ENCODE measurements at places on chromosomes 1 and 21.

DNA sequence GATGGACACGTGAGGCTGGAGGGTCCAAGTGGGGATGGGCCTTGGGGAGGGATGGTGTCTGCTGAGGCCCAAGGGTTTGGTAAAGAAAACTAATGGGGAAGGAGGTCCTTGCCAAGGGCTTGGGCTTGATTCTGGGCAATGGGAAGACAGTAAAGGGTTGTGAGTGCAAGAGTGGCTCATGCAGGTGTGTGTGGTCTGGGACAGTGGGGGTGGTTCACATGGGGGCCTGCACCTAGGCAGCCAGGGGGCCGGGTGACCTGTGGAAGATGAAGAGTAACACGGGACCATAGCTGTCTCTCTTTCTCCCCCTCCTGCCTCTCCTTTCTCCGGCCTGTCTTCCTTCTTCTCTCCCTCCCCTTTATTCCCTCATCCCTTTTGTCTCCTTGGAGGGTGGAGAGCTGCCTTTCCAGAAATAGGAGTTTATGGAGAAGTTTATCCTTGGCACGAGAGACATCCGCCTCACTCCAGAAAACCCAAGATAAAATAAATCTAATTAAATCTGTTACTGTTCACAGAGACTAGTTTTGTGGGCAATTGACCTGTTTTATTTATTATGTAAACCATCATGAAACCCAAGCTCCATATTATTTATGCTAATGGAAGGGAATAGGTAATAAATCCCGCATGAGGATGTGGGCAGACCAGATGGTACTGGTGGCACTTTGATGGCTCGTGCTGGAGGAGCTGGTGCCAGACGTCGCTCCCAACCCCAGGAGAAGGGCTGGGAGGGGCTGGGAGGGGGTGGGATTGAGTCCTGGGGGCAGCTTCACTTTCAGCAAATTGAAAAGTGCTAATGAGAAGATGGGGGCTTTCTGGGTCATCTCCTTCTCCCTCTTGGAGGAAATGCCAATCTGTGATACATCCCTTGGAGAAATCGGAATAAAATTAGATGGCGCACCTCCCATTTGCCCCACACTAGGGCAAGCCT, 272.9 kb upstream of the CSF3R start:
- DNase-seq: no peak

- DNase-seq: no peak
Measured at GRCh38 chr1:201900476-201900875, 11.8 kb downstream of the SHISA4 start.

- no peak for DNase-seq
Measured at GRCh38 chr1:46820076-46820475, 21.2 kb downstream of the CYP4B1 start.

DNA sequence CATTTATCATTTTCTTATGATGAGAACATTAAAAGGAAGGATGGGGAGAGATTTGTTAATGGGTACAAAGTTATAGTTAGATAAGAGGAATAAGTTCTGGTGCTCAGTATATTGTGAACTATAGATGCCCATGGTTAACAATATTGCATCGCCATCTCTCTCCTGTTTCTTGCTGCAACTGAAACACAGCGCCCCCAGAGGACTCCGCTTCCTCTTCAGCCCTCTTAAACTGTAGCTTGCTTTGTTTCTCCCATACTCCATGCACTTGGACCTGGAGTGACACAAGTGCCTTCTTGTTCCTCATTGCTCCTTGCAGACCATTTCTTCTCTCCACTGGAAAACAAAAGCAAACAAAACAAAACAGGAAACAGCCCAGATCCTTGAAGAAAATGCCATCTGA, 70.1 kb upstream of the NTPCR start:
- DNase-seq: no peak

- DNase-seq: no peak
Measured at GRCh38 chr1:218837051-218837450, 336.6 kb upstream of the LYPLAL1 start.

GRCh38 chr1:95013950-95014574, 58.7 kb downstream of the ALG14 start:
- no peak for DNase-seq

DNA sequence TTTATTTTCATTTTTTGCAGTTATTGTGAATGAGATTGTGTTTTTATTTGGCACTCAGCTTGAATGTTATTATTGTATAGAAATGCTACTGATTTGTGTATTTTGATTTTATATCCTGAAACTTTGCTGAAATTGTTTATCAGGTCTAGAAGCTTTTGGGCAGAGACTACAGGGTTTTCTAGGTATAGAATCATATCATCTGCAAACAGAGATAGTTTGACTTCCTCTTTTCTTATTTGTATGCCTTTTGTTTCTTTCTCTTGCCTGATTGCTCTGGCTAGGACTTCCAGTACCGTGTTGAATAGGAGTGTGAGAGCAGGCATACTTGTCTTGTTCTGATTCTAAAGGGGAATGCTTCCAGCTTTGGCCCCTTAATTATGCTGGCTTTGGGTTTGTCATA, 27.3 kb downstream of the ZNF691 start:
- DNase-seq: no peak

GRCh38 chr1:225642177-225642576, 10.7 kb downstream of the ENAH start:
- DNase-seq: no peak

- DNase-seq: no peak
Measured at GRCh38 chr21:38121888-38122720, 134.7 kb upstream of the KCNJ15 start.

DNA sequence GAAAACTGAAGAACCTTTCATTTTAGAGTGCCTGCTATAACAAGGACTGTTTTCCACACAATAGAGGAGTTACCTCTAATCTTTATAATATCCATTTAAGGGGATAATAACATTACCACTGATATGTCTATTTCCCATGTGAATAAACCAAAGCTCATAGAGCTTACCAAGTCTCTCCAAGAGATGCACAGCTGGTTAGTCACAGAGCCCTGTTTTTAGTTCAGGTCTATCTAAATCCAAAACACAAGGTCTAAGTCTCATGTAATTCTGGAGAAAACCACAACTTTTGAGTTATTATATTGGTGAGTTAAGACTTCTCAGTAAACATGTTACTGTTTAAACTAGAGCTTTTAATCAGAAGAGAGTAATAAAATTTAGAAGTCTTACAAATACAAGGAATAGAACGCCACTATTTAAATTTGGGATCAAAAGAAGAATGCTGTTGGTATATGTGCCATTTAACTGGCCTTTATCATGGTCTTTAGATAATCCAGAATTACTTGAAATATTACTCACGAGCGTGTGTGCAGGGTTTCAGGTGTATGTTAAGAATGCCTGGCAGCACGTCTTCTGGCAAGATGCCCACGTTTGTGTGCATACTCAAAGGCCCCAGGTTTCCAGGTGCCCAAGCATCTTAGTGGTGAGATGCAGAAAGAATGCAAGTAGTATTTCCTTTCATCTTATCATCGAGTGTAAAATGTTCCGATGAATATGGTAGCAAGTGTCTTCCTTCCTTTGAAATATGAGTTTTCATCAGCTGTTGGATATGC, 190.6 kb downstream of the FMN2 start:
- no peak for DNase-seq

- DNase-seq: peak; percentile 19
Measured at GRCh38 chr21:32770871-32771523, 558 bp downstream of the PAXBP1 start.

DNA sequence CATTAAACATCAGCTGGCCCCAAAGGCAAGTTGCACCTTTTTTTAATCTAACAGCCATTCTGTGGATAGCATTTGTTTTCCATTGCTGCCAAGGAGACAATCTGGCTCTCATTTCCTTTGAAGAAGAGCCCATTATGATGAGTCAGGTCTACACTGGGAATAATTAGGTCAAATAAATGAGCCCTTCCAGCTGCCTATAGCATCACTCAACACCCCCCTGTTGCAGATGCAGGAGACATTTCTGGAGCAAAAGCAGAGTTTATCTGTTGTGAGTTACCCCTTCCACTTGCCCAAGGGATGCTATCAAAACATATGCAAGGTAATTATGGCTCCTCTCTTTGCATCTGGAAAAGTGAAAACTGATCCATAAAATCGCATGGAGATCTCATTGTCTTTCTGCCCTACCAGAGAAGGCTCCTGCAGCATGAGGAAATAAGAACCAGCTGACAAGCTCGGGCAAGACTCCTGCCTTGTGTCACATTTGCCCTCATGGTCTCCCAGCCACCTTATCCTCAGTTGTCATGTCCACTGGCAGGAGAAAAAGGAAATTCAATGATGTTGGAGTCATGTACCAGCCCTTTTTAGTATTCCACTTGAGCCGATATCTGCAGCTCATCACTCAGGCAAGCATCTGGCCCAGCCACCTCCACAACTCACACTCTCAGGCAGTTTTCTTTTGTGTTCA, 135.9 kb downstream of the SLC30A10 start:
- no peak for DNase-seq

GRCh38 chr1:112618721-112619517, at the start of gene ST7L:
TSS of gene ST7L (minus strand) at chr1:112619141. CDS start at chr1:112619113, 28 bp downstream.
- peak; percentile 28 for DNase-seq

GRCh38 chr21:29586696-29587095, 288.0 kb downstream of the BACH1 start:
- DNase-seq: no peak

GRCh38 chr1:17539477-17540254, at the start of gene ARHGEF10L:
TSS of gene ARHGEF10L (plus strand) at chr1:17539698. CDS start at chr1:17580596, 40,898 bp downstream.
- DNase-seq: no peak

DNA sequence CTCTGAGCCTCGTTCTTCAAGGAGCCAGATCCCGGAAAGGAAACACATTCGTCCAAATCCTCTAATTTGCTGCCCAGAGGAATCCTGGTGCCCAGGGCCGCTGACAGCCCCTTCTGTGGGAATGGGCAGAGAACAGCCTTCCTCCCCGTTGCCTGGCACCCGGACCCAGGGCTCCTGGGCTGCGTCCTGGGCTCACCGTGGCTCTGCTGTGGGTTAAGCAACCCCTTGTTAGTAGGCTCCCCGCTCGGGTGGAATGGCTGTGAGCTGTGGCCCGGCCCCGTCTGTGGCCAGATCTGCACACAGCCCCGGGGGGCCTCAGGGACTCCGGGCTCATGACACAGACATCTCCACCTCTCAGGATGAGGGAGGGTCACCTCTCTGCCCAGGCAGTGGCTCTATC, 122.9 kb upstream of the ARHGEF16 start:
- DNase-seq: no peak

GRCh38 chr1:76615253-76616035, 251.8 kb upstream of the ST6GALNAC5 start:
- no peak for DNase-seq

DNA sequence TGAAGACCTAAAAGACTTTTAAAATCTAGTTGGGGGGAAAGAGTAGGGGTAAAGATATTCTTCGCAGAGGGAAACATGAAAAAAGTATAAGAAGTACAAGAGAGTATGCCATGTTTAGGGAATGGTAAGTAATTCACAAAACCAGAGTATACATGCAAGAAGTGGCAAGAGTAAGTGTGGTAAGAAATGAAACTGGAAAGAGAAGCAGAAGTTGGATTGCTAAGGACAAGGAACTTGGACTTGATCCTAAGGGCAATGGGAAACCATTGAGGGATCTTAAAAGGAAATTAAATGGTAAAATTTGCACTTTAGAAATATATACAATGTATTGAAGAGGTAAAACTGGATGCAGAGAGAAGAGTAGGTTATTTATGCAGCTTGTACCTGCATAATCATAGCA, 9.2 kb upstream of the ZNF644 start:
- DNase-seq: no peak

- DNase-seq: no peak
Measured at GRCh38 chr1:46043458-46044017, 88.9 kb downstream of the PIK3R3 start.

DNA sequence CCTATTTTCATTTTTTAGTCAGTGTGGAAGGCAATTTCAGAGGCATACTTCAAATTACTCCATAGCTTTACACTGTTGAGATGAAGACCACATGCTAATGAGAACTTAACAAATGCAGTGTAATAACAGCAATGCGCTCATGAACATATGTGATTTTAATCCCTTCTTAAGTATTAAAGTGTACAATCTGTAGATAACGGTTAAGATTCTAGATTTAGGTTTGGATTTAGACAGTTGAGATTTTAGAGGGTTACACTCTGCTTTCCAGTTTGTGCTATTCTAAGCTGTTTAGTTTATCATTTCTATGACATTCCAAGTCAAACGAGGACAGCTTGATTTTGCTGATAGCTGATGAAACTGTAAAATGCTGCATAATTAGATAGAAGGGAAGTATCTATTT, 257.8 kb upstream of the CHRM3 start:
- DNase-seq: no peak

GRCh38 chr21:40759061-40759460, 87.9 kb downstream of the DSCAM start:
- DNase-seq: no peak

DNA sequence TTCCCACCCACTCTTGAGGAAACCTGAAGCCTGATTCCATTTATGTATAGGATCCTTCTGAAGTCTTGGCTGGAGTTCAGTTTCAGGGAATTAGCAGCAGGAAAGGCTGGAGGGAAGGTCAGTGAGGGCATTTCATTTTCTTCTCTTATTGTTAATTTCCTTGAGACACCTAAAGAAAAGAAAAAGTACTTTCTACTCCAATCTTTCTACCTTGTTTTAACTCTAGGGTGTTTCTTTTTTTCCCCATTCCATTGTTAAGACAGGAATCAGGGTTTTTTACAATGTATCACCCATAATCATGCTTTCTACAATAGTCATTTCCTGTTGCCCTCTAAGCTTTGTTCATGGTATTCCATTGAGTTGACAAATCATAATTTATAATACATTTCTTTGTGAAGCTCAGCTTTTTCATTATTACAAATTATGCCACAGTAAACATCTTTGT, 27.4 kb downstream of the SNRPE start:
- no peak for DNase-seq

GRCh38 chr1:20449735-20450311, 36.2 kb downstream of the CAMK2N1 start:
- DNase-seq: no peak

GRCh38 chr1:150234566-150235293, 1.2 kb downstream of the ANP32E start:
- DNase-seq: peak; percentile 64

GRCh38 chr1:172238965-172239364, 181.5 kb upstream of the C1orf105 start:
- no peak for DNase-seq

DNA sequence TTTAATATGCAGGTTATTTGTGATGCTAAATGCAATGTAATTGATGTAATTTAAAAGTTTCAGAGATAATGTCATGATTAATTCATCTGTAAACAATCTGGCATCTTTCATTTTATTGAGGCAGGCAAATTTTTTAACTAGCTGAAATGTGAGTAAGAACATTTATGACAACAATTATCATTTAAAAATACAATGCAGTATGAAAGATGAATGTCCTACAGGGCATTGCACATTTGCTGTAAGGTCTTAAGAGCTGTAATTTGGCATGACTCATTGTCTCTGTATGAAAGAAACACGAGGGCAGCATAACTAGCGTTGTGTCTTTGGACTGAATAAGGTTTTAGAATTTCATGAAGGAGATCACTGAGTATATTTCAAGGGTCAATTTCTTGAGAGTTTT, 642.8 kb downstream of the PLA2G4A start:
- DNase-seq: no peak

GRCh38 chr1:102163799-102164198, 167.1 kb upstream of the OLFM3 start:
- DNase-seq: no peak
